Type B pancreatic cell (in vitro differentiated cells): ENCODE measurements at places on chromosomes 2 and 18. TPM values are rescaled to one million over a fixed set of nuclear protein-coding genes. Genes with fewer than 3 reads are reported as not detected.

Gene OTX1
- 10.4 and 31.9 TPM in 2 replicates for total RNA-seq

Gene MC5R
- total RNA-seq = not detected in 2 replicates

Gene PROKR1
- 0.10 and 0.41 TPM in 2 replicates for total RNA-seq

Gene TMEM178A
- 3.1 and 9.3 TPM in 2 replicates for total RNA-seq

Gene FZD7
- 50.0 and 68.6 TPM in 2 replicates for total RNA-seq

Gene IL18R1
- 5.8 and 9.8 TPM in 2 replicates for total RNA-seq

Gene DSEL
- 6.2 and 6.9 TPM in 2 replicates for total RNA-seq

Gene CACNB4
- 0.38 and 5.6 TPM in 2 replicates for total RNA-seq

Gene PLB1
- total RNA-seq = 1.9 and 3.4 TPM in 2 replicates

Gene SERPINB4
- 0.17 TPM in 1 of 2 replicates, not detected in the other for total RNA-seq

Gene RNF25
- total RNA-seq = 22.8 and 30.5 TPM in 2 replicates

DNA sequence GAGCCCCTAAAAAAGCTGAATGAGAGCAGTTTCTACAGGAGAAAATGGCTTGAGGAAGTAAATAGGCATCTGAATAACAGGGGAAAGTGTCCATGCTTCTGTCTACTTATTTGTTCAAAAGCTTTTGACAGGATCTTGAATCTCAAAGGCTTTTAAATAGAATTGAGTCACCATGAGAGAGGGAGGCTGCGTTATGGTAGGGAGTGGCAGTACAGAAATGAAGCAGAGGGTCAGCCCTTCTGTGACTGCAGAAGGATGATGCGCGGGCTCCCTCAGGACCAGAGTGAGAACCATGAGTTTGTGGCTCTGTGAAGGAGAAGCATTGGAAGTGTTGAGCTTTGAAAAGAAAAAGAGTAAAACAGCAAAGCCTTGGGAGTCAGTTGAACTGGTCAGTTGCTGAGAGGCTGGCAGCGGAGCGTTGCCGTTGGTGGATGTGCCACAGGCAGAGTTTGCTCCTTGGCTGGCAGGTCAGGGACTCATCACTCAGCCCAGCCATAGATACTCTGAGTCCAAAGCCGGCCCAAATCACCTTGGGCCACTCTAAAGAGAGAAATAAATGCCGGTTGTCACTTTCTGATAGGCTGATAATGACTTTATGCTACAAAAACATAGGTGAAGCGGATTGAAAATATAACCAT is 17.4 kb downstream of the COPS7B start:
- H3K27me3 ChIP-seq = no peaks in the 10 kb centered on the region
- H3K4me3 ChIP-seq = no peak overlapping the region
- DNase-seq = no peak
- H3K4me1 ChIP-seq = no peaks in the 10 kb centered on the region
- H3K27ac ChIP-seq = no peak overlapping the region

DNA sequence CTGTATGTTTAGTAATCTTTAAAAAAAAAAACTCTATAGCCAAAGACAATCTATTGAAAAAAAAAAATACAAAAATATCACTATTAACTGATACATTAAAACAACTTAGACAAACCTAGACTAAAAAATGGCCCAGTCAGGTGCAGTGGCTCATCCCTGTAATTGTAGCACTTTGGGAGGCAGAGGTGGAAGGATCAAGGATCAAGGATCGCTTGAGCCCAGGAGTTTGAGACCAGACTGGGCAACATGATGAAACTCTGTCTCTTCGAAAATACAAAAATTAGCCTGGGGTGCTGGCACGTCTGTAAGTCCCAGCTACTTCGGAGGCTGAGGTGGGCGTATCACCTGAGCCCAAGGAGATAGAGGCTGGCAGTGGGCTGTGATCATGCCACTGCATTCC is 16.1 kb downstream of the ESCO1 start:
- no peak overlapping the region for H3K4me3 ChIP-seq
- peaks cover 21% of the 10 kb centered on the region for H3K36me3 ChIP-seq
- DNase-seq = no peak

DNA sequence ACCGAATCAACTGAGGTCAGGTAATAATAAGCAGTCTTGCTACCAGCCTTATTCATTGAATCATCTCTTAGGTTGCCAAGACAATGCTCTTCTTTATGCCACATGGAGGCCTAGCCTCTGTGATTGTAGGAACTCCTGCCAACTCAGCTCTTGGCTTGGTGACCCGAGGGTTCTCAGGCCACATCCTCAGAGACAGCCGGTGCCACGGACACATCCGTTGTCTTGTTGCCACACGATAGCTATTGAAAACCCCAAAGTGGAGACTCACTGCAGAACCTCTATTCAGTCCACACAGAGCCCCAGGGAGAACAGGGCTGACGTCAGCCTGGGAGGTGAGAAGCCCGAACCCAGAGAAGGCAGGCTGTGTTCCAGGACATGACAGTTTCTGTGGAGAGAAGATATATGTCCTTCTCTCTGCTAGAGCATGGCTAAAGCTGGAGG is 53.5 kb upstream of the TGFA start:
- H3K4me3 ChIP-seq = no peak overlapping the region
- DNase-seq = no peak
- no peaks in the 10 kb centered on the region for H3K36me3 ChIP-seq
- no peak overlapping the region for H3K27ac ChIP-seq
- H3K4me1 ChIP-seq = no peaks in the 10 kb centered on the region

DNA sequence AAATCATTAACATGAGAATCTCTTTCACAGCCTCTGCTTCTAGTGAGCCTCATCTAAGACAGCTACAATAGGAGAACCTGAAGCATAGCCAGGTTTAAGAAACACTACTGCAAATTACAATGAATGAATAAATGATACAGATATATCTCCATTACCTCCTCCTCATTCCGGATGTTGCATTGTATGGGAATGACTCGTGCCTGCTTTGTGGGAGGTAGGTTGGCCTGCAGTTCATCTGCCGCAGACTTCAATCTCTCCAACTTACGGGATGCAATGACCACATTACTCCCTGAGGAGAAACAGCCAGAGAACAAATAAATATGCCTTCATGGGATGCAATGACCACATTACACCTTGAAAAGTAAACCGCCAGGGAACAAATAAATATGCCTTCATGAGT is 15.4 kb downstream of the PECR start:
- H3K36me3 ChIP-seq = peaks cover 8% of the 10 kb centered on the region
- no peak for DNase-seq
- no peak overlapping the region for H3K4me3 ChIP-seq
- peaks cover 16% of the 10 kb centered on the region for H3K4me1 ChIP-seq

DNA sequence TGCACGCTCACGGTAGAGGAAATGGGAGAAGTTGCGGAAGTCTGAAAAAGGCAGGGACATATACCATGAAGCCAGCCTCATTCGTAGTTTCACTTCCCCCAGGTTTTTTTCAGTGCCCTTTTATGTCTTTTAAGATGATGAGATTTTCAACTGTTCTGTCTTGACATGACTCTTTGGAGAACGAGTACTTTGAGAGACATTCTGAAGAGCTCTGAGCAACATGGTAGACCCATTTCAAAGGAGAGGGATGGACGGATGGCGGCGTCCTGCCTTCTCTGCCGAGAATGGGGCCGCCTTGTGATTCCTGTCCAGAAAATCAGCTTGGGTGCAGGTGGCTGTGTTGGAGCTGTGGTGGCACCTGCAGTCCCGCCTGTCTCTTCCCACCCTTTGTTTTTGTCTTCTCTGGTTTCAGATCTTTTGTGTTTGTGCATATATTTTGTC is 41.7 kb downstream of the SH3BP4 start:
- peaks cover 23% of the 10 kb centered on the region for H3K36me3 ChIP-seq
- peak overlapping the region; percentile 46 for H3K27ac ChIP-seq
- DNase-seq = no peak
- H3K4me3 ChIP-seq = no peak overlapping the region

GRCh38 chr2:65778137-65778536 is 345.7 kb upstream of the SPRED2 start:
- H3K27ac ChIP-seq = no peak overlapping the region
- H3K4me1 ChIP-seq = peaks cover 5% of the 10 kb centered on the region
- DNase-seq = no peak
- H3K4me3 ChIP-seq = no peak overlapping the region
- H3K36me3 ChIP-seq = no peaks in the 10 kb centered on the region

GRCh38 chr2:2926858-2927175 is 450.8 kb downstream of the EIPR1 start:
- H3K4me1 ChIP-seq = no peaks in the 10 kb centered on the region
- DNase-seq = no peak
- H3K27me3 ChIP-seq = peaks cover 3% of the 10 kb centered on the region
- no peak overlapping the region for H3K27ac ChIP-seq

- peaks cover 5% of the 10 kb centered on the region for H3K4me1 ChIP-seq
- H3K27me3 ChIP-seq = peaks cover 43% of the 10 kb centered on the region
- no peak for DNase-seq
- H3K27ac ChIP-seq = no peak overlapping the region
- no peaks in the 10 kb centered on the region for H3K36me3 ChIP-seq
- H3K4me3 ChIP-seq = no peak overlapping the region
Observed at GRCh38 chr2:120675460-120676130, 60.1 kb upstream of the GLI2 start.

GRCh38 chr18:6743999-6744398 is 14.5 kb downstream of the ARHGAP28 start:
- peak overlapping the region; percentile 1 for H3K4me3 ChIP-seq
- peaks cover 29% of the 10 kb centered on the region for H3K36me3 ChIP-seq

DNA sequence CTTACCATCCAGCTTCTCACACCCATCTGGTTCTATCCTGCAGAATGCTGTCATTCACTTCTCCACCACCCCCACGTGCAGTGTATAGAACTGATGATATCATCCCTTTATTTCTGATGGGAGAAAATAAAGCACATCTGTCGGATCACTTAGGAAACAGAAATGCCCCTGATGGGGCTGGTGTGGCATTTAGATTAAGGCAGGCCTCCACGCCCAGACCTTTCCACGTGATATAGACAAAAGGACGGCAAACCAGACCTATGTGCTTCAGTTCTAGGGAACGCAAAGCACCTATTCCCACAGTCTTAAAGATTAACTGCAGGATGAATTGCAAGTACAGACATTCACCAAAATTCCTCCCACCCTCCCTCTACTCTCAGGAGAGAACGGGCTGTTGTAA is 27.6 kb upstream of the CABLES1 start:
- H3K27me3 ChIP-seq = no peaks in the 10 kb centered on the region
- DNase-seq = no peak
- H3K27ac ChIP-seq = peak overlapping the region; percentile 95
- no peaks in the 10 kb centered on the region for H3K36me3 ChIP-seq
- no peak overlapping the region for H3K4me3 ChIP-seq

- H3K36me3 ChIP-seq = no peaks in the 10 kb centered on the region
- no peak for DNase-seq
- no peak overlapping the region for H3K27ac ChIP-seq
- no peaks in the 10 kb centered on the region for H3K27me3 ChIP-seq
- H3K4me1 ChIP-seq = peaks cover 28% of the 10 kb centered on the region
Observed at GRCh38 chr2:16075045-16076012, 135.0 kb downstream of the MYCN start.

DNA sequence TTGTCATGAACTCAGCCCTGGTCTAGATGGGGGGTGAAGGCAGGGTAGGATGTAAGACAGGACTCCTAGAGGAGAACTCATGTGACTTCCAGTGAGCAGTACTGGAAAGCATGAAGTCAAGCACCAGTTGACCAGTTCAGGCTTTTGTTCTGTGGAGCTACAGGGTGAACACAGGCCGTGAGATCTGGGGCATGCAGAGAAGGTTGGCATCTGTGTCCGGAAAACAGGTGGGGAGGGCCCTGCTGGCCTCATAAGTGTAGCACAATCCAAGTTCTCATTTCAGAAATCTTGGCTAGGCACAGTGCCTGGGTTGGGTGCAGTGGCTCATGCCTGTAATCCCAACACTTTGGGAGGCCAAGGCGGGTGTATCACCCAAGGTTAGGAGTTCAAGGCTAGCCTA is 50.9 kb upstream of the SPATS2L start:
- H3K27ac ChIP-seq = no peak overlapping the region
- peaks cover 3% of the 10 kb centered on the region for H3K27me3 ChIP-seq
- no peak overlapping the region for H3K4me3 ChIP-seq
- no peak for DNase-seq

- H3K4me3 ChIP-seq = no peak overlapping the region
- H3K36me3 ChIP-seq = no peaks in the 10 kb centered on the region
- H3K27me3 ChIP-seq = peaks cover 34% of the 10 kb centered on the region
- peaks cover 2% of the 10 kb centered on the region for H3K4me1 ChIP-seq
Observed at GRCh38 chr18:79818036-79818435, 20.3 kb downstream of the KCNG2 start.

GRCh38 chr2:94986392-94986963 is 39.0 kb upstream of the MAL start:
- no peak for DNase-seq
- H3K4me1 ChIP-seq = peaks cover 24% of the 10 kb centered on the region
- H3K27ac ChIP-seq = peak overlapping the region; percentile 67
- peaks cover 7% of the 10 kb centered on the region for H3K27me3 ChIP-seq

DNA sequence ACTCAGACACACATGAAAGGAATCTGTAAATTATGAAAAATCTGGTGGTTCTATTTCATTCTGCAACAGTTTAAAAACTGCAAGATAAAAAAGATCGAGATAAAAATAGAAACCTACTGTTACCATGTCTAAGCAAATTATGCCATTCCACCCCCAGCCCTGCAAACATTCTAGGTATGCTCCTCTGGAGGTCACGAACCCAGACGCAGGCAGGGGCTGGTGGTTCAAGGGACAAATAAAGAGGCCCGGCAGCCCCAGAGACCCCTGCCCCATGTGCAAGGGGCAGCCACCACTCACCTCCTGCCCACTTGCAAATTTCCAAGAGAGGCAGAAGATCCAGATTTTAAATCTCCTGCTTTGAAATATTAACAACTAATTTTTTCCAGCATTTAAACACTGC is 210.5 kb downstream of the ANAPC1 start:
- H3K4me3 ChIP-seq = no peak overlapping the region
- no peak for DNase-seq
- H3K27ac ChIP-seq = no peak overlapping the region
- peaks cover 30% of the 10 kb centered on the region for H3K4me1 ChIP-seq

DNA sequence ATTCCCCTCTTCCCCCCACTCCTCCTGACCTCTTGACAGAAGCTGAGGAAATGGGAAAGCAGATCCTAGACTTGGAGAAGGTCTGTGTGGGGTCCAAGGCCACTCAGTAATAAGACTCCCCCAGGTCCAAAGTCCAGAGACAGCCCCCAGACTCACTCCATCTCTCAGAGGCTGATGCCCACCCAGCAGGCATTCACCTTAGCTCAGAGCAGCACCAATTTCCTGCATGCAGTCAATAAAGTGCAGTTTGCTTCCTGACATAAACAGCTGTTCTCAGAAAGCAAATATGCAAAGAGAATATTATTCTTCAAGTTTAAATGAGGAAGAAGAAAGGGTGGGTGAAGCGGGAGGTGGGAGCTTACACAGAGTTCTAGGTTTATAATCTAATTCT is 84.1 kb upstream of the RTN4 start:
- DNase-seq = no peak
- peak overlapping the region; percentile 12 for H3K27ac ChIP-seq
- peaks cover 51% of the 10 kb centered on the region for H3K4me1 ChIP-seq
- H3K27me3 ChIP-seq = no peaks in the 10 kb centered on the region

DNA sequence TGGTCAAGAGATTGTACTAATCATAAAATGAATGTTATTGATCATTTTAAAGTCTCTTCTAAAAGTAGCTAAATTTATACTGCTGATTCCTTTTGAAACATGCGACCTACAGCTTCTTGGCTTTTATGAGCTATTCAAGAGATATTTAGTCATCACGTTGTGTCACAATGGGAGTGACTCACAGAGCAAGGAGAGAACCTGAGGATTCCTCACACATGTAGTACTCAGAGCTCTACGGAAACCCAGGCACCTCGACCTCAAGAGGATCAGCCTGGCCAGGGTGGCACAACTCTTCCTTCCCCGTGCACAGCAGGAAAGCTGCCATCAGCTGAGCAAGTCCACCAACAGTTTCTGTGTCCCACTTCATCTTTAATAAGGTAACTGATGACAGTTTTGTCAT is at the start of gene DHRS9:
DHRS9 (plus strand) TSS at position 223 of the 400 bp plus-strand sequence. CDS start 12,019 bp downstream, outside the sequence.
- H3K4me1 ChIP-seq = no peaks in the 10 kb centered on the region
- H3K27ac ChIP-seq = no peak within 1 kb of the TSS
- H3K27me3 ChIP-seq = no peaks in the 10 kb centered on the region

- H3K27me3 ChIP-seq = peaks cover 14% of the 10 kb centered on the region
- H3K27ac ChIP-seq = no peak overlapping the region
- H3K4me3 ChIP-seq = no peak overlapping the region
- no peaks in the 10 kb centered on the region for H3K36me3 ChIP-seq
- no peak for DNase-seq
Observed at GRCh38 chr2:107303964-107304363, 418.0 kb upstream of the ST6GAL2 start.
